Panc1 (cell line): ENCODE measurements at places on chromosomes 2 and 18. TPM values are rescaled to one million over a fixed set of nuclear protein-coding genes. Genes with fewer than 3 reads are reported as not detected.

DNA sequence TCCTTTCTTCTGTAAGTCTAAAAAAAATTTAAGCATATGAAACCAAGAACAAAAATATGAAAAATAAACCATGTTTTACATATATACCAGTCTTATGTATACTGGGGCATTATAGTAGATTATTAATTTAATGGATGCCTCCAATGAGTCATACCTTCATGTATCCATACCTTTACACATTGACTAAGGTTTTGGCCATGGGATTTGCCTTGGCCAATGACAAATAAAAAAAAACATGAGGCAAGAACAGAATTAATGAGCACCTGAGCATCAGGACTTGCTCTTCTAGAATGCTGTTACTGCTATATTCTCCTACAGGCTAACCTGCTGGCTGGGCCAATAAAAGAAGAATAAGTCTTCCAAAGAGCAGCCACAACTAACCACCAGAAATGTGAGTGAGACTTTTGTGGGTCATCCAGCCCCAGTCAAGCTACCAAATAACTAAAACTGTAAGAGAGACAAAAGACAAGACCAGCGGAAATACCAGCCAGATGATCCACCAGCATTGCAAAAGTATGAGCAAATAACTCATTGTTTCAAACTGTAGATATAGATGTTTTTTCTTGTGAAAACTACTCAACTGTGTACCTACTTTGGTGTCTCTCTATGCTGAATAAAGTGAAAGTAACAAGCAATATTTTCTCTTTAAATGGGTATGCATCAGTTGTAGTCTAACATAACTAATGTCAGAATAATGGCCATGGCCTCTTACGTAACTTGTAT, 749.6 kb upstream of the VRK2 start:
- no peaks in the 10 kb centered on the region for H3K4me1 ChIP-seq
- no peak for DNase-seq
- H3K27ac ChIP-seq: no peak overlapping the region
- no peaks in the 10 kb centered on the region for H3K36me3 ChIP-seq
- H3K4me3 ChIP-seq: no peak overlapping the region

DNA sequence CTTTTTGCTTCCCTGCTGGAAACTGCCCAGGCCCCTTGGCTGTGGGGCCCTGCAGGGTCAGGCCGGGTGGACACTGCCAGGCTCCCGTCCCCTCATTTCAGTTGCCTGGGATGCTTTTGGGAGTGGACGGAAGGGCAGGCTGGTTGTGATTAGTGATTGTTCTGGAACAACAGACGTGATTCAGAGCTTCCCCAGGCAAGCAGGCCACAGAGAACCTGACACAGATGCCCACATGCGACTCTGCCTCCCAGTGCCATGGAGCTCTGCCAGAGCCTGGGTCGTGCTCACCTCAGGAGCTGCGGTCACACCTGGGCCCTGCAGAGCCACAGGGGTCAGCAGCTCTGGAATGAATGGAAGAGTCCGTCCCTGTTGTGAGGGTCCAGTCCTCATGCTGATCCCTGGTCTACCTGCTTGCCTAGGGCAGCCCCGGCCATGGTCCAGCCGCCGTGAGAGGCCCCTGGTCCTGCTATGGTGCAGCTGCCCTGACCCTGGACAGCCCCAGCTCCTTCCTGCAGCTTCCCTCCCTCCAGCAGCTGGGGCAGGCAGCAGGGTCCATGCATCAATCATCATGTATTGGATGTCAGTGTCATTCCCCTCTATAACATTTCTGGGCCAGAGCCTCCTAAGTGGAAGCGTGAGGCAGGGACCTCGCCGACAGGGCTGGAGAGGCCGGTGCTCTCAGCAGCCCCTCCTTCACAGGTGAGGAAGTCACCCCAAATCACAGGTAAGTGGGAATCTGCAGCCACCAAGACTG, 518.6 kb upstream of the MYT1L start:
- no peak for DNase-seq
- no peaks in the 10 kb centered on the region for H3K4me1 ChIP-seq
- no peaks in the 10 kb centered on the region for H3K27me3 ChIP-seq
- no peaks in the 10 kb centered on the region for H3K36me3 ChIP-seq

DNA sequence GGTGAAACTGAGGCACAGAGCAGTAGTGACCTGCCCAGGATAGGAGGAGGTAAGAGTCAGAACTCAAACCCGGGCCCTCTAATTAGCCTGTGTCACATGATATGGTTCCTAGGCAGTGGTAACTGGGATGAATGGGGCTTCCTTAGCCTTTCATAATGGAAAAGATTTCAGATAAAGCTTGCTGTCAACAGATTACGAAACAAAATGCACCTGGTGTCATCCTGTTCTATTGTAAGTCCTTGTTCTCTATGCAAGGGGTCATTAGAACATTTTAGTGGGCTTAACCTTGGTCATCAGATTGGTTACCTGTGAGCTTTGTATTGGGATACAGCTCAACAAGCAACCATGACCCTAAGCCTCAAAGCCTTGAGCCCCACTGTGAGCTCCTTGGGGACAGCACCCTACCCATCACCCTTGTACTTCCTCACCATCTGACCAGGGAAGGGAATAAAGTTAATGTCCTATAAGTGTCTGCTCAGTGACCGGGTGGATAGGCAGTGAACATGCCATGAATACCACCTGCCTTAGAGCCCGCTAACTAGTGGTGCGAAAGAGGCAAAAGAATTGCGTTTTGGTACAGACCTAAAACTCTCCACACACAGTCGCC, 70.3 kb upstream of the RMDN2 start:
- no peaks in the 10 kb centered on the region for H3K36me3 ChIP-seq
- no peaks in the 10 kb centered on the region for H3K27me3 ChIP-seq
- H3K27ac ChIP-seq: no peak overlapping the region

Gene SERPINB12
- not detected for total RNA-seq

Gene INO80B
- total RNA-seq: 26.5 TPM
